ENCODE measurements at places on chromosomes 3 and 15. TPM values are rescaled to one million over a fixed set of nuclear protein-coding genes. Genes with fewer than 3 reads are reported as not detected.

GRCh38 chr3:73781541-73781940 is 156.8 kb upstream of the PDZRN3 start:
- DNase-seq, result no peak

DNA sequence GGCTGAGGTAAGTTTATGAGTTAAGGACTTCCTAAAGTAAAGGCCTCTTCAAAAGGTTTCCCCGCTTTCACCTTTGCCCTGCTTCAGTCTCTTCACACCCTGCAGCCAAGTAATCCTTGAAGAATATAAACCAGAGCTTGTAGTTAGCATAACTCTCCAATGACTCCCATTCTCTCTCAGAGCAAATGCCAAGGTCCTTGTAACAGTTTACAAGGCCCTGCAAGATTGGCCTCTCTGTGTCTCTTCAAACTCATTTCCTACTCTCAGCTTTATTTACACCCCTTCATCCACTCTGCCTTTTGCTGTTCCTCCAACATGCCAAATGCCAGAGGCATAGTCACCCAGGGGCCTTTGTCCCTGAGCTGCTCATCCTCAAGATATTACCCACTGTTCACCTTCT is 60.5 kb upstream of the MME start:
- no peak for DNase-seq

GRCh38 chr15:35986191-35986721 is 440.3 kb upstream of the DPH6 start:
- DNase-seq, result no peak

- peak; percentile 62 for DNase-seq
Measured at GRCh38 chr3:16741890-16742289, 136.7 kb upstream of the DAZL start.

- no peak for DNase-seq
Measured at GRCh38 chr15:93861956-93862741, 369.2 kb upstream of the MCTP2 start.

The STAB1 gene
- total RNA-seq, result not detected

All from HT1080 (cell line).